ENCODE measurements at places on chromosomes 13 and 19.

- no peak for DNase-seq
Observed at GRCh38 chr13:39023761-39024160, 14.1 kb downstream of the PROSER1 start.

DNA sequence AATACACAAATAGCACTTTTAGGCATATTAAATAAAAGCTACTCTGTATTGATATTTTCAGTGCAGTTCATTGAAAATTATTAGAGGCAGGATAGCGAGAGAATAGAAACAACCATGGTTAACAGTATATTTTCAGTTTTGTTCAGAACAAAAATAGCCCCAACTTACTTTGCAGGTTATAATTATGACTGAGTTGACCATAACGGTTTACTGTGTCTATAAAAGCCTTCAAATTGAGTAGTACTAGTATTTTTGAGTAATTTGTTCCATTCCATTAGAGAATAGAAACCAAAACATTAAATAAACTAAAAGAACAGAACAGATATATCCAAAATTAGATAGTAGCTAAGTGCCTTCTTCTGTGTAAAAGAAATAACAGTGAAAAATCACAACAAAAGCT, 1108.4 kb upstream of the PCDH20 start:
- no peak for DNase-seq

DNA sequence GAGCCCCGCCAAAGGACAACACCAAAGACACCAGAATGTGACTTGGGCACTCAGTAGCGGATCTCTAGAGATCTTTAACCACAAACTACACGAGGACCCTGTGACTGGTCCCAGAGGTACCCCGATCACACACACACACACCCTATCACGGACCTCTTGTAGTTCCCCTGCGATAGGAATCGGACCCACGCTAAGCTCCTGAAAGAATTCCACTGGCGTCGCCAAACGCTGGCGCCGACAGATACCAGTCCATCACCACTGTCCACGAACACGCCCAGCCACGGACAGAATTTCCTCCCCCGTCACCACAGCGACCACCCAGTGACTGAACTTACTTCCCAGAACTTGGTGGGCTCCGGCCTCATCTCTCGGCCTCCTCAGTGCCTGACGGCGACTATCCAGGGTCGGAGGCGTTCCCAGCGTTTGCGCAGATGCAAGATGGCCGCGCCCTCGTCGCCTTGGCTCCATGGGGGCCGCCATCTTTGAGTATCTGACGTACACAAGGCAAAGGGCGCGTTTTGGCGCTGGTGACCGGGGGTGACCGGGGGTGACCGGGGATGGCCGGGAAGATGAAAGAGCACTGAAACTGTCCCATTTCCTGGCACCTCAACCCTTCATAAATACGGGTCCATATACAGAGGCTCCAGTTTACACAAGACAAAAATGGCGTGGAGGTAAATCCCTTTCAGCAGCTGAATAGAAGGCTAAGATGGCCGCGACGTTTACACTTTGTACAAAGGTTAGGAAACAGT, at the start of gene ZNF615:
ZNF615 (minus strand) TSS at position 406 of the 752 bp plus-strand sequence. CDS start 4,500 bp downstream, outside the sequence.
- DNase-seq: peak; percentile 67

GRCh38 chr13:72678312-72678711, 49.1 kb downstream of the MZT1 start:
- no peak for DNase-seq

DNA sequence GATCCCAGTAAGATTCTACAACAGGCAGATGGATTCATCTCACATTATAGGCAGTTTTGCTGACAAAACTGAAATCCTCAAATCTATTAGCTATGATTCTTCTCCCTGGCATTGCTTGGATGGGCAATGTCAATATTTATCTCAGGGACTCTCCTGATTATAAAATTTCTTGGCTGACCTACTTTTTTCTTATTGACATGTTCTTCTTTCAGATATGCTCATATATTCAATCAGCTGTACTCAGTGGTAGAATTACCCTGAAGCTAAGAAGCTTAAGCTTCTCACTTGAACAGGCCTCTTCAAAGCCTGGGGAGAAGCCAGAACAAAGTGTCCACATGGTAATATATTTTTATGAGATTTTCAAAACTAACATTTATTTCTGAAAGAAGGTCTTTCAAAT, 513.6 kb downstream of the PCDH9 start:
- no peak for DNase-seq

DNA sequence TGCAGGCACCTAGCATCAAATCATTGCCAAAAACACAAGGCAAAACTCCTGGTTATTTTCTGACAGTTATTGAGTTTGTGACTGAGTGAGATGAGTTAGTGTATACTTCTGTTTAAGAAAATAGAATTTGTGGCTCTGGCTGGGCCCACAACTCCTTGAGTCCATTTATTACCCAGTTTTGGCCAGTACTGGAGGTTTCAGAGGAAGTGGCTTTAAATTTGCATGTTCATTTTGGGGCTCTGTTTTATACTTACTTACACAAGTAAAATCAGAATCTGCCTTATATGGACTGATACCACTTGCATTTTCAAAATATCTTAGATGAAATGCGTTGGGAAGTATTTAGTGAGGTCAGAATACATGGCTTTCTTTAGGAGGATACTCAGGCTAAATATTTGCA, 29.0 kb downstream of the TNFSF11 start:
- no peak for DNase-seq

- DNase-seq: no peak
Observed at GRCh38 chr13:40591091-40591490, 75.3 kb downstream of the FOXO1 start.

DNA sequence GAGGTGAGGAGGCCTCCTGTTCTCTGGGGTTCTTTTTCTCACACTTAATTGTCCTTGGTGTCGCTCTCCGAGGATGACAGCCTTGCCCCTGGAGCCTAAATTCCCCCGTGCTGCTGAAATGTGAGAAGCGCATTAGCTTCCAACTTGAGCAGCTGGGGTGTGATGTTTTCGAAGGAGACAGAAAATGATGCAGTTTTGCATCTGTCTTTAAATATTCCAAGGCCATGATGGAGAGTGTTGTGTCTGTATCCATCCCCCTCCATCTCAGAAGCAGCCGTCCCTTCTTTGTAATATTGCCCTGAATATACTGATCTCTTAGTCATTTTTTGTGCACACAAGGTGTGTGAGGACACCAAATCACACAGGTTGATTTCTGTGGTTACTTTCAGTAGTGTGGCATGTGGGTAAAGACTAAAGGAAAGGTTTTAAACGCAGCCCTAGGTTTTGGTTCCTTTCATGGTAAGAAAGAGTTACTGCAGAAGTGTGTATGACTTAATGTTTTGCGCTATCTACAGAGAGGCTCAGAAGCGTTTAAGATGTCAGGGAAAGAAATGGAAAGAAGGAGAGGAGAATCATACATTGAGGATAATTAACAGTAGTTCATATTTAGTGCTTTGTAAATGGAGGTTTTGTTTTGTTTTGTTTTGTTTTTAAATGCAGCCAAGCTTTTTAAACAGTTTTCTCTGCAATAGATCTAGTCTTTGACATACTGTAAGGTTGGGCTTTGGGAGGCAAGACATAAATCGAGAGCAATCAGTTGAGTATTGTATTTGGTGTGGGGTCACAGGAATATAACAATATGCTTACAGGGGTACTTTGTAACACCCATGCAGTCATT, 1.6 kb downstream of the NBEA start:
- DNase-seq: no peak

DNA sequence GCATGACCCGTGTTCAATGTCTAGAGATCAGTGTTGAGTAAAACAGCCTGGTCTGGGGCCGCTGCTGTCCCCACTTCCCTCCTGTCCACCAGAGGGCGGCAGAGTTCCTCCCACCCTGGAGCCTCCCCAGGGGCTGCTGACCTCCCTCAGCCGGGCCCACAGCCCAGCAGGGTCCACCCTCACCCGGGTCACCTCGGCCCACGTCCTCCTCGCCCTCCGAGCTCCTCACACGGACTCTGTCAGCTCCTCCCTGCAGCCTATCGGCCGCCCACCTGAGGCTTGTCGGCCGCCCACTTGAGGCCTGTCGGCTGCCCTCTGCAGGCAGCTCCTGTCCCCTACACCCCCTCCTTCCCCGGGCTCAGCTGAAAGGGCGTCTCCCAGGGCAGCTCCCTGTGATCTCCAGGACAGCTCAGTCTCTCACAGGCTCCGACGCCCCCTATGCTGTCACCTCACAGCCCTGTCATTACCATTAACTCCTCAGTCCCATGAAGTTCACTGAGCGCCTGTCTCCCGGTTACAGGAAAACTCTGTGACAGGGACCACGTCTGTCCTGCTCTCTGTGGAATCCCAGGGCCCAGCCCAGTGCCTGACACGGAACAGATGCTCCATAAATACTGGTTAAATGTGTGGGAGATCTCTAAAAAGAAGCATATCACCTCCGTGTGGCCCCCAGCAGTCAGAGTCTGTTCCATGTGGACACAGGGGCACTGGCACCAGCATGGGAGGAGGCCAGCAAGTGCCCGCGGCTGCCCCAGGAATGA, 1.5 kb upstream of the CEACAM5 start:
- DNase-seq: peak; percentile 65

DNA sequence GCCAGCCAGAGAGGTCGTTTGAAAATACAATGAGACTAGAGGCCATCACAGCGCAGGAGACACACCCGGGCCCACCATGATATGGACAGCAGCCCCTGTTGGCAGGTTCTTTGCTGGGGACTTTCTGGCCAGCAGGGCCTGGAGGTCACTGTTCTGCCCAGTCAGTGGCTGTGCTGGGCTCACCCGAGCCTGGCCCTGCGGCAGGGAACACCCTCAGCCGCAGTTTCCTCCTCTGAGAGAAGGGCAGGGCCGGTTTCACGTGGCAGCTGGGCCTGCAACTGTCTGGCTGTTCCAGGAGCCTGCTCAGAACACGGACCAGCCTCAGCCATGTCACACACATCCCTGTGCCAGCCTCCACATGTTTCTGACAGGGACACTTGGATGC, 39.4 kb downstream of the ADPRHL1 start:
- DNase-seq: no peak

DNA sequence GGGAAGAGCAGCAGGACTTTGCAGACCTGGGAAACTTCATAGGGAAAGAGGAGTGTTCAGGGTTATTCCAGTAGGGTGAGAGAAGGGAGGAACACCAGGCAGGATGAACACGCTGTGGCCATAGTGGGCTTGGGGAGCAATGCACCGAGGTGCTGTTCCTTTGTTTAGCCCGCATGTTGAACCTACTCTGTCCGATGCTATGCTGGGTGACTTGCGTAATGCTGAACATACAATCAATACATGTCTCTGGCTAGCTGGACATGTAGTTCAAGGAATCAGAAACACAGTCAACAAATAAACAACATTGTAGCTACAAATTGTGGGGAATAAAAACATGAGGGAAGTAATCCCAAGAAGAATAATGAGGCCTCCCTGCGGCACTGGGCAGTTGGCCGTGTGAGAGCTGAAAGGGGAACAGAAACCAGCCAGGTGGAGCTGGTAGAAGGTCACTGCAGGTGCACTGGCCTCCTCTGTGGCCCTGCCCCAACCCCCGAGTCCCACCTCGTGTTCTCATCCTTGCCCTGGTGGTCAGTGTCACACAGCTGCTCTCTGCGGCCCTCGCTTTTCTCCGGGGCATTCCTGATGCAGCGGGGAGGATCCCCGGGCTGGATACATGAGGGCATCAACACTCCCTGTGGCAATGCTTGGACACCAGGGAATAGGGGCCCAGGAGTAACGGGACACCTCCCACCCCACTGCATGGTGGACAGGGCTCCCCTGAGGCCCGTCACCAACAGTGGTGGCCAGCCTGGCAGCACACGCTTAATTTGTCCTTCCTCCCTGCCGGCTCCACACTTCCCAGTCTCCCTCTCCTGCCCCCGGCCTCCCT, 36.9 kb upstream of the TUBGCP3 start:
- no peak for DNase-seq

- DNase-seq: no peak
Observed at GRCh38 chr13:52600666-52601065, 41.6 kb upstream of the HNRNPA1L2 start.

DNA sequence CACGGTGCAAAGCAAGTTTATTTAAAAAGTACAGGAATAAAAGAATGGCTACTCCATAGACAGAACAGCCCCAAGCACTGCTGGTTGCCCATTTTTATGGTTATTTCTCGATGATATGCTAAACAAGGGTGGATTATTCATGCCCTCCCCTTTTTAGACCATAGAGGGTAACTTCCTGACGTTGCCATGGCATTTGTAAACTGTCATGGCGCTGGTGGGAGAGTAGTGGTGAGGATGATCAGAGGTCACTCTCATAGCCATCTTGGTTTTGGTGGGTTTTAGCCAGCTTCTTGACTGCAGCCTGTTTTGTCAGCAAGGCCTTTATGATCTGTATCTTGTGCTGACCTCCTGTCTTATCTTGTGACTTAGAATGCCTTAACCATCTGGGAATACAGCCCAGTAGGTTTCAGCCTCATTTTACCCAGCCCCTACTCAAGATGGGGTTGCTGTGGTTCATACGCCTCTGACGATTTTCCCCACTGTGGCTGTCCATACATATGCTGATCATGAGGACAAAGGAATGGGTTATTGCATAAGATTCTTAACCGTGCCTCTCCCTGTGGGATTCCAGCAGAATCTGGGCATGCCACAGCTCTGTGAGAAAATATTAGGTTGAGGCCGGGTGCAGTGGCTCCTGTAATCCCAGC, 36.9 kb upstream of the ZNF507 start:
- DNase-seq: no peak

GRCh38 chr19:34481861-34482379, 362 bp downstream of the WTIP start:
- DNase-seq: no peak

GRCh38 chr13:109918179-109918711, 131.9 kb upstream of the IRS2 start:
- no peak for DNase-seq

GRCh38 chr19:18336121-18336520, 4.3 kb upstream of the PGPEP1 start:
- no peak for DNase-seq

GRCh38 chr13:44576351-44577235, 463 bp upstream of the TSC22D1 start:
- DNase-seq: no peak

DNA sequence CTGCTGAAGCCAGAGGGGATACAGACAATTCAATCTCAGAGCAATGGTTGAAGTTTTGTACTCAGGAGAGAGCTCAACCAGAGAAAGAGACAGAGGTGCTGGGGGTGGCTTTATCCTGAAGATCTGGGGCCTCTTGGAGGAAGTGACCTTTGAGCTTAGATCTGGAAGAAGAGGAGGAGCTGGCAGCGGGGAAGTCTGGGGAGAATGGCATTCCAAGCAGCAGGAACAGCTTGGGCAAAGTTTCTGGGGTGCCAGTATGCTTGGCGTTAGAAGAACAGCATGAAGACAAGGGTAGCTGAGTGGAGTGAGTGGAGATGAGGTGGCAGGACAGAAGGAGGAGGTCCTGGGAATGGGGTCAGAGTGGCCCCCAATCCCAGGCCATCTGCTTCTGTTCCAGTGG, 11.3 kb downstream of the MAST3 start:
- DNase-seq: no peak

GRCh38 chr13:73505376-73505890, 446.6 kb downstream of the KLF5 start:
- DNase-seq: no peak

- no peak for DNase-seq
Observed at GRCh38 chr13:78606471-78607408, 3.4 kb upstream of the POU4F1 start.

- DNase-seq: no peak
Observed at GRCh38 chr19:48348737-48349136, 15.0 kb downstream of the TMEM143 start.

GRCh38 chr13:20477394-20477793, 48.3 kb downstream of the CRYL1 start:
- DNase-seq: no peak

Measured in NCI-H1092 (cell line).